IPS DF 6.9 (cell line): ENCODE measurements at places on chromosomes 7 and 10.

GRCh38 chr7:2689343-2689847, 1.4 kb downstream of the AMZ1 start:
- no peak for DNase-seq

GRCh38 chr10:58544135-58544534, 31.5 kb downstream of the BICC1 start:
- no peak for DNase-seq

GRCh38 chr10:31578181-31578852, 259.3 kb downstream of the ZEB1 start:
- no peak for DNase-seq

- no peak for DNase-seq
Observed at GRCh38 chr10:25877296-25877695, 56.7 kb upstream of the MYO3A start.

- DNase-seq, result no peak
Observed at GRCh38 chr7:139018910-139019309, 16.9 kb downstream of the ZC3HAV1L start.

DNA sequence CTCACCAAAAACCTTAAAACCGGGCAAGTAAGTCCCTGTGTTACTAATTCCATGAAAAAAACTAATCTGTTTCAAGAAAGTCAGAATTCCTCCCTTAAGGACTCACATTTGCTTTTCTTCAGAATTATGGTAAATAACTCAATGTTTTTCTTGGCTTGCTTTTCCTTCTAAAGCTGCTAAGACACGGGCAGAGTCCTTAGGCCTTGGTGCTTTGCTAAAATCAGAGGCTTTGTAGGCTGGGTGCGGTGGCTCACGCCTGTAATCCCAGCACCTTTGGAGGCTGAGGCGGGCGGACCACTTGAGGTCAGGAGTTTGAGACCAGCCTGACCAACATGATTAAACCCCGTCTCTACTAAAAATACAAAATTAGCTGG, 32.0 kb downstream of the GNA12 start:
- DNase-seq, result no peak

DNA sequence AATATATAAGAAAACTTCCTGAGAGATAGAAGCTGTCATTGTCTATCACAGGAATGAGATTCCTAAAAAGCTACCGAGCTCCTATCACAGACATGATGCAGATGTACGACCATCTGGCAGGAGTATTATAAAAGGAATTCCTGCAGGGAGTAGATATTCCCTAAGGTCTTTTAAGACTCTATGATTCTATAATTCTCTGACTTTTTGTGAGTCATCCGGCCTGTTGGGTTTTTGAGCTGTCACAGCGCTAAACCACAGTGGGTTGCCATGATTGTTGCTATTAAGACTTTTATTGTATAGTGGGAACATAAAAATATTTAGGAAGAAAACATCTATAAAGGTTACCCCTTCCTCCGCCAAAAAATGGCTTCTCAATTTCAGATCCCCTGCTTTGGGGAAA, 223.4 kb downstream of the BMPER start:
- no peak for DNase-seq

DNA sequence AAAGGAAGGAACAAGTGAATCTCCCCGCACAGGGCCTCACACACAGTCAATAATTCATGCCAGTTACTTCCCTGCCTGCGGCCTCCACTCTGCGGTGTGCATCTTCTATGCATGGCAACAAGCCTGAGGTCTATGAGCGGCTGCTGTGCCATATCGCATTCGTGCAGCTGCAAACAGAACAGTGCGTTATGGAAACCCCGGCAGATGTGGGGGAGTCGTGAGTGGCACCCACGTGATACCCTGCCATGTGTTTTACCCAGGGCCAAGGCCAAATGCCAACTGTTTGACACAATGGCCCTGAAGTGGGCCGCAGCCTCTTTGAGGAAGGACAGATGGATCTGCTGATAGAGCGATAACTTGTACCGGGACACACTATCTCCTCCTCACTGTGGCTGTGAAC, 13.4 kb downstream of the TNS3 start:
- DNase-seq, result no peak

DNA sequence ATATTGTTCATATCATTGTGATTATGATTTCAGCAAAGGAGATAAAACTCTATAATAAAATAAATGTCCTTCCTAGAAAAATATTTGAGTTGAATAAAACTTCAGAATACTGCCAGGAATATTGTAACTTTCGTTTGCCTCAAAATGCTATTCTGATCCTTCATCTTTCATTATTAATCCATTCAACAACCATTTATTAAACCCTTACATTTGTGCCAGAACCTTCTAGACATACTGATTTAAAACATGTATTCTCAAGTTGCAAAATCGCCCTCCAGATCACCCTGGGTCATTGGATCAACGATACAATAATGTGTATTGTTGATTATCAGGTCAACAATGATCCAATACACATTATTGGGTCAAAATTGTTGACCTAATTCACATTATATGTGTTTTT, 759.8 kb downstream of the CNTNAP2 start:
- DNase-seq, result no peak

- no peak for DNase-seq
Observed at GRCh38 chr7:29486191-29486700, 77.4 kb upstream of the PRR15 start.

GRCh38 chr10:100655760-100656421, 89.5 kb upstream of the PAX2 start:
- DNase-seq, result no peak

GRCh38 chr7:140619176-140619575, 21.4 kb downstream of the DENND2A start:
- no peak for DNase-seq

- DNase-seq, result no peak
Observed at GRCh38 chr7:103984050-103984449, 5.4 kb downstream of the RELN start.

GRCh38 chr7:43943417-43944187, 17.4 kb downstream of the UBE2D4 start:
- DNase-seq, result no peak
